Left ventricle myocardium inferior (tissue), 1 donor: ENCODE measurements at places on chromosomes 13 and 19. TPM values are rescaled to one million over a fixed set of nuclear protein-coding genes. Genes with fewer than 3 reads are reported as not detected.

DNA sequence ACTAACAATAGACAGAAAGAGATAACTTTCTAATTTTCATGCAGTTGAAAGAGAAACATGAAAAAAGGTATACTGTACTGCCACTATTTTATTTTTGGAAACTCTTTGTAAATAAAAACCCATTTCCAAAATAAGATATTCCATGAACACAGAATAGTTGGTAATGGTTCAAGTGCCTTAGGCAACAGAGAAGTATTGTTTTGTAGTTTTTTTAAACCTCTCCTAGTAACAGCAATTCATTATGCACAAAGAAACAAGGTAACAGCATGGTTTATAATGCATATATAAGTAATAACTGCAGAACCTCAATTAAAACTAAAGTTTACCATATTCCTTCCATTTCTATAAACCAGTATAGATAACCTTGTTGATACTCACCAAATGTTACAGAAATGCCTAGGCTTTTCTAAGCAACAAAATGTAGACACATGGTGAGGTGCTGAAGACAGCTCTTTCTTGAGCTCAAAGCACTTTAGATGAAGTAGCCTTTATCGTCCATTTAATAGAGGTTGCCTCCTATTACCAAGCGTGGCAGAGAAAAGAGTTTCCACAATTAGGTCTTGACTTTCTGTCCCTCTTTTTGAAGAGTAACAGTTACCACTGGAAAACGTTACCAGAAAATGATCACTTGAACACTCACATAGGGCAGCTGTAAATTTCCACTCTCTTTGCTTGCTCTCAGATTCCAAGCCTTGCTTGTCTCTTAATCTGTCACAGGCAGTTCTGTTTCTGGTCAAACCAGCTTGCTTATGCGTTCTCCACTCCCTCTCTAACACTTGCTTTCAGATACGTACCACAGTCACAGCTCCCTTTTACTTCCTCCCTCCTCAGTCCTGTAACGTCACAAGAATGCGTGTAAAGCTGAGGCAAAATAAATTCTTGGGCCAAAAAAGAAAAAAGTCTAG, 42.9 kb downstream of the CAB39L start:
- no peak for DNase-seq

DNA sequence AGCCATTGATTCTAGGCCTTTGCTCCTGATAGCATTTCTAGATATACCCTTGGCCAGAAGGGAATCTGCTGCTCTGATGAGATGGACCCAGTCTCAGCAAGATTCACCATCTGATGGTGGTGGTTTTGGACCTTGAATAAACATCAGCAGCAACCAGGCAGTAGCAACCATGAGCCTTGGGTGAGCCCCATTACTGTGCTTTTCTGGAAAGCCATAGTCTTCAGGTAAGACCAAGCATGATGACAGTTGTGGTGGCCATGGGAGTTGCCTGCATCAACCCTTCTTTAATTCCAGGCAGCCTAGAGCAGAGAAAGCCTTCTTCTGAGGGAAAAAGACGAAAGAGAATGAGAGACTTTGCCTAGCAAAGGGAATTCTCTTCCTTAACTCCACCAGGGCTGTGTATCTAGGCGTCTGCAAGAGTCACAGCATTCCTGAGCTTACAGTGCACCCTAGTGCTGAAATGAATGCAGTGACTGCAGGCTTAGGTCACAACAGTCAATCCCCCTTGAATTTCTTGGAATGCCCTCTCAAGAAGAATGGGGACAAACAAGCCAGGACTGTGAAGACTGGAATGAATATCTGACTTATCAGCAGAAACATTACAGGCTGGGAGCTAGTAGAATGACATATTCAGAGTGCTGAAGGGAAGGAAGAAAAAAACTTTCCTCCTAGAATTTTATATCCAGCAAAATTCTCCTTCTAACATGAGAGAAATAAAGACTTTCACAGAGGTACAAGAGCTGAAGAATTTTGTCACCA, 942.4 kb upstream of the PCDH20 start:
- no peak for DNase-seq

GRCh38 chr19:36032251-36033104, at the start of gene CLIP3:
TSS of gene CLIP3 (minus strand) at chr19:36032873. CDS start at chr19:36032357, 516 bp downstream.
- DNase-seq, result peak; percentile 69

DNA sequence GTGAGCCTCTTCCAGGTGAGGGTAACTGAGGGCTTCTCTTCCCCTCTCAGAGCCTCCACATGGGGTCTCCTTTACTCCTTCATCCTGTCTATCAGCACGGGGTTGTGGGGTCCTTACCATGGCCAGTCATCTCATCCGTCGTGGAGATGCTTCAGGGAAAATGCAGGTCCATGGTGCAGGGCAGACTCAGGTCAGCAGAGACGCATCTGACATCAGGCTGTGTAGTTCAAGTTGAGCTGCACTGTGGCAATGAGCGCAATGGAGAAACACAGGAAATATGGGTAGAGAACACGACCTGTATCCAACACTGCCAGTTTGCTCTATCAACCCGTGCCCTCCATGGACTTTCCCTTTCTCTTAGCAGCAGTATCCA, 13.9 kb downstream of the LILRA5 start:
- DNase-seq, result no peak

GRCh38 chr13:30429235-30429634, 6.9 kb downstream of the UBE2L5 start:
- DNase-seq, result no peak

DNA sequence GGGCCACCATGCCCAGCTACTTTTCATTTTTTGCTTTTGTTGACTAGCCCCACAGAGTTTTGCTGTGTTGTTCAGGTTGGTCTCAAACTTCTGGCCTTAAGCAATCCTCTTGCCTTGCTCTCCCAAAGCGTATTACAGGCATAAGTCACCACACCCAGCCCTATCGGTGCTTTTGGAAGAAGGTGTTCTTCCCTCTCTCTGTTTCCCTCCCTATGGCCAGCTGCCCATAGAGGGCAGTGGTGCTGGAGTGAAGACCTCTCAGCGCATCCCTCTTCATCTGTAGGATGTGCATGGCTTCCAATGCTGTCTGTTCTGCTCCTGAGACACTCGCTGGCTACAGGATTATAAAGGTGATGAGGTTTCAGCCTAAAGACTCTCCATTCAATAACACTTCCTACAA, 1.3 kb upstream of the CD22 start:
- DNase-seq, result no peak

GRCh38 chr19:33241530-33242101, 16.0 kb upstream of the SLC7A10 start:
- no peak for DNase-seq

DNA sequence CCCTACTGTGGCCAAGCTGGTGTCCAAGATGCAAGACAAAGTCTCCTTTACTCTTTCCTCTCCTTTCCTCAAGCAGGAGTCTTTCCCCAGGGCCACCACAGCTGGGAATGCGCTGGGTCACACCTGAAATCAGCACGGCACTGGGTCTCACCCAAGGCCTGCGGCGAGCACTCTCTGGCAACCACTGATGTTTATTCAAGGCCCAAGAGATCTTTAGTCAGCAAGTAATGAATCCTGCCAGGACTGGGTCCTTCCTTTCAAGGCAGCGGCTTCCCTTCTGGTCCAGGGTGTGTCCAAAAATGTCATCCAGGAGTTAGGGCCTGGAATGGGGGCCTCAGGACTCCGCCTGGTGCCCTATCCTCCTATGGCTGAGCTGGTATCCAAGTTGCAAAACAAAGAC, 24.1 kb downstream of the BLOC1S3 start:
- DNase-seq, result no peak

- DNase-seq, result no peak
Observed at GRCh38 chr13:86052141-86052540, 252.9 kb upstream of the SLITRK6 start.

DNA sequence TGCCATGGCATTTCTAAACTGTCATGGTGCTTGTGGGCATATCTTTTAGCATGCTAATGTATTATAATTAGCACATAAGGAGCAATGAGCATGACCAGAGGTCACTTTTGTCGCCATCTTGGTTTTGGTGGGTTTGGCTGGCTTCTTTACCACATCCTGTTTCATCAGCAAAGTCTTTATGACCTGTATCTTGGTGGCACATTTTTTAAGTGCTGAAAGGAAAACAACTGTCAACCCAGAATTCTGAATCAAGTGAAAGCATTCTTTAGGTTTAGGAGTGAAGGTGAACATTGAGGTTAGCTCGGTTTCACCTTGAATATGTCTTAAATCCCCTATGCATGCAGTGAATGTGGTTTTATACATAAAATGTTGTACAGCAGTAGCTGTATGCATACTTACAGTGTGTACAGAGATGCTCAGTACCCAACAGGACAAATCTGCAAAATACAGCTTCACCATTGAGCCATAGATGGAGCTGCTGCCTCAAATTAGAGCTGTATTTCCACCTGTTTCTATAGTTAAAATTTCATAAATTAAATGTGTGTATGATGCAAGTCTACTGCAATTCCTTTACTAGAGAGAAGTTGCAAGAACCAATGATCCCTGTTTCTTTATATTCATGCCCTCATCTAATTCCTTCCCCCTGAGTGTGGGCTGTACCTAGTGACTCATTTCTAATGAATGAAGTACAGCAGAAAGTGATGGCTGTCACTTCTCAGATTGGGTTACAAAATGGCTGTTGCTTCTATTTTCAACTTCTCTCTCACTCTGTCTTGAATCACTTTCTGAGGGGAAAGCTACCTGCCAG, 25.2 kb upstream of the IGSF23 start:
- DNase-seq, result no peak

DNA sequence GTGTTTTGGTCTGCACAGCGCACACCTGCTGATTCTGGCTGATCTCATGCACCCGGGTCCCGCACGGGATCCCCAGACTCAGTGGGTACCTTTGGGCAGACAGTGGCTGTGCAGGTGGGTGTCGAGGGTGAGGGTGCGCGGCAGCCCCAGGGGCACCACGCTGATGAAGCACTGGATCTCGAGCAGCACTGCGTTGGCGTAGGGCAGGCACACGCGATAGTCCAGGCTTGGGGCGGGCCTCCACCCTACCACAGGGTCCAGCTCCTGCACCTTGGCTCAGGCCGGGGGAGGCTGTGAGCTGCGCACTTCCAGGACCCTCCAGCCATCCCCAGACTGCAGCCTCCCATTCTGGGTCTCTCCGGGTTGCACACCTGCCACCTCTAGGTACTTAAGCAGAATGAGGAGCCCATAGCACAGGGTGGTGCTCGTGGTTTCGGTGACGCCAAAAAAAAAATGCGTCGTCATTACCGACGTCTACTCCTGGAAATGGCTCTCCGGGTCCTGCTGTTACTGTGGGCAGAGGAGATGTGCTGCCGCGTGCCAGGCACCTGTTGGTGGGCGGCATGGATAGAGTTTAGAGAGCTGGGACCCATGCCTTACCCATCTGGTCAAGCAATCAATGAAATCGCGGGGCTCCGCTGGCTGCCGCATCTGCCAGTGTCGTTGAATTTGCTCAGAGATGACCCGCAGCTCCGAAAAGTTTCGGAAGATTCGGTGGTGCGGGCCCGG, 10.5 kb downstream of the EGLN2 start:
- DNase-seq, result no peak

DNA sequence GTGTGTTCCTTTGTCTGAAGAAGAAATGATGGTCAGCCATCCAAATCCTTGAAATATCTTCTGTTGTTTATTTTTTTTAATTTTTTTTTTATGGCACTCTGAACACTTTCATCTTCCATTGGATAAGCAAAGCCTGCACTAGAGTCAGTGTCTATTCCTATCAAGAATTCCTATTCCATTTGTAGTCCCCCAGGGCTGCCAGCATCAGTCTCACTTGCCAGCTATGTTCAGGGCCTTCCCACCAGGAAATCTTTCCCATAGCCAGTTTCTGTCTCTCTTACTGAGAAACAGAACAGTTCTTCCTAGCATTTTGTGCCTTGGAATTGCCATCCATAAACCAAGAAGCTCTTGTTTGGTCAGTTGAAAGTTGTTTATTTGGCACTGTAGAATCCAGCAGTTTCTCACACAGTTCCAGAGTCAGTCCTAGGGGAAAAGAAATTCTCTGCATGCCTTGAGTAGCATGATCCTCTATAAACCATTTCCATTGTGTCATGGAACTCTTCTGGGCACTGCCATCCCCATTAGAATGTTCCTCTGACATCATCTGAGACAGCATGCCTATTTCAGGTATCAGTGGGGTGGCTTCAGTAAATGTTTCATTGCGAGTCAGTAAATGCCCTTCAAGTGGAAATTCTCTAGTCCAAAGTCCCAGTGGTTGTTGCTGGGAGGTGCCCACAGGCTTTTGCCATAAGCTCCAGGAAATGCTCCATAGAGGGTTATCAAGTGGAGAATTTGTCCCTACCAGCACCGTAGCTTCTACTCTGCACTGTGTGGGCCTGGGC, 18.7 kb upstream of the SPRYD7 start:
- no peak for DNase-seq

DNA sequence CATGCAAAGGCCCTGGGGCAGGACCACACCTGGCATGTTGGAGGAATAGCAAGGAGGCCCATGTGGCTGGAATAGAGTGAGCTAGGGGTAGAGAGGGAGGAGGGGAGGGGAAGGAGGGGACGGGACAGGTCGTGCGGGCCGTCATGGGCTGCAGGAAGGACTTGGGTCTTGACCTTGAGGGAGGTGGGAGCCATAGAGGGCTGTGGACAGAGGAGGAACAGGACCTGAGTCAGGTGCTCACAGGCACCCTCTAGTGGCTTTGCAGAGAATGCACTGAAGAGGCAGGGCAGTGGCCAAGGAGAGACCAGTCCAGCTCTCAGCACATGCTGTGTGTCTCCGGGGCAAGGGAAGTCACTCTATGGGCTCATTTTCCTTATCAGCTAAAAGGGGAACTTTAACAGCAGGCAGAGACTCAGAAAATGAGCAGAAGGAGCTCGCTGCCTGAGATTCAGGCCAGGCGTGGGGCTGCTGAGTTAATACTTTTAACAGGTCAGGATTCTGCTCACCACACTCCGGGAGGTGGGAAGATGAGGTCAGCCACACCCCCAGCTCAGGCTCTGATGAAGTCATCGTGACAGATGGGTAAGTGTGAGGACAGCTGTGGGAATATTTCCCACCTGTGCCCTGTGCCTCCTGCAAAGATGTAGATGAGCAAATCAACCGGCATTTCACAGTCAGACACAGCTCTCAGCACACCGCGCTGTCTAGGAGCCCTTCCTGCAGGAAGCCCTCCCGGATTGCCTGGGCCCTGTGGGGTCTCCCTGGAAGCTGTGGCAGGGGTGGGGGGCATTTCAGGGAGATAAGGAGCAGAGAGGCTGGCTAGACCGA, 6.0 kb upstream of the TNFAIP8L1 start:
- peak; percentile 58 for DNase-seq

DNA sequence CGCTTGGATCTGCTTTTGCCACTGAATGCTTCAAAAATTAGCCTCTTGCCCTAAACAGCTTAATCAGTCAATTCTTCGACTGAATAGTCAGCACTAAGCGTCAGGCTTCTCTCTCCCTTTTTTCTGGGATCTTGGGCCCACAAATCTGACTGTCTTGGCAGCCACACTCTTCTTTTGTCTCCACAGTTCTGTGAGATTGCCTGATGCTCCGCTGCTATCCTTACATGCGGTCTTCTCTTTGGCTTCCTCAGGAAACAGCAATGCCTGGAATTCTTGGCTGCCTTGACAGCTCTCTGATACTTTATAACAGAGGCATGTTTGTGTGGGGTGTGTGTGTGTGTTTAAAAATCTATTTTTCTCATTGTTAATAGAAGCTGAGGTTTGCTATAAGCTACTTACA, 32.6 kb downstream of the ERCC5 start:
- DNase-seq, result no peak

- no peak for DNase-seq
Observed at GRCh38 chr13:104314926-104315535, 1248.8 kb upstream of the SLC10A2 start.

NLRP9 gene
- total RNA-seq, result not detected

CALR3 gene
- total RNA-seq, result not detected

POP4 gene
- 53.9 TPM for total RNA-seq

EFNA2 gene
- total RNA-seq, result not detected
